ENCODE measurements at places on chromosomes 6 and 20.
A peak's percentile ranks its signal among the peaks of the same experiment; 100 is the strongest.

DNA sequence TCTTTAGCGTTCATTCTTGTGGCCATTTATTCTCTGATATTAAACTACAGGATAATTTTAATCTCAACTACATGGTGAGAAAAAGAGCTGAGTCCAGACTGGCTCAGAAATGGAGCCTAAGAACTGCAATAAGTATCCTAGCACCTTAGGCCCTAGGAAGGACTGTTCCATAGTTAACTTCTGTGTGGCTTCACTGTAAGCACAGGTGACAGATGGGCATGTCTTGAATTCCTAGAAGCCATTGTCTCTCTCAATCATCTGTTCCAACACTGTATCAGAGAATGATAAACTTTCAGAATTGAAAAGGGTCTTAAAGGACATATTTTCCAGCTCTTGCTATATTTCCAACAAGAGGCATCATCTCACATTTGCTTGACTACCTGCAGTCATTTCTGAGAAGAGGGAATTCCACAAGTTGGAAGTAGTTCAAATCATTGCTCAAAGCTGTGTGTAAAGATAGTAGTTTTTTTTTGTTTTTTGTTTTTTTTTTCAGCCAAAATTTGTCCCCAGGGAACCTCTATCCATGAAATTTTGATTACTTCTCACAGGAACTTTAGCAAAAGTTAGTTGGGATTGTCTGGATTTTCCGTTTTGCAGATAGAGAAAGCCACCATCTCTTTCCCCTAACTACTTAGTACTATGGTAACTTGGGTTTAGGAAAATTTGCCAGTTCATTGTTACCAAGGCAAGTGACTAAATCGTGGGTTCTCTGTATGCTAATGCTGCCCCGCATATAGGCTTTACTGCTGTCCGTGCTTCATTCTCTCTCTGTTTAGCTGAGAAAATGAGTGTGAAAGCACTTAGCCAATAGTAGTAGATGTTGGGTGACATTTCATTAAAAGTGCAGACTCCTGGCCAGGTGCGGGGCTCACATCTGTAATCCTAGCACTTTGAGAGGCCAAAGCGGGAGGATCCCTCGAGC, 47.2 kb downstream of the KCNS1 start:
- no peak for DNase-seq

GRCh38 chr6:140732991-140733390, 1358.5 kb upstream of the CITED2 start:
- no peak for DNase-seq

GRCh38 chr6:679282-679681, 13.7 kb downstream of the EXOC2 start:
- DNase-seq: no peak

GRCh38 chr6:113149511-113149910, 707.6 kb upstream of the MARCKS start:
- DNase-seq: no peak

- DNase-seq: no peak
Measured at GRCh38 chr6:21501815-21502214, 91.7 kb upstream of the SOX4 start.

- no peak for DNase-seq
Measured at GRCh38 chr6:43627008-43627825, 1.8 kb downstream of the GTPBP2 start.

- no peak for DNase-seq
Measured at GRCh38 chr6:6806844-6807518, 218.5 kb downstream of the LY86 start.

- no peak for DNase-seq
Measured at GRCh38 chr20:60104993-60105803, 147.0 kb downstream of the CDH26 start.

GRCh38 chr6:150403458-150404246, 34.8 kb downstream of the IYD start:
- DNase-seq: no peak

DNA sequence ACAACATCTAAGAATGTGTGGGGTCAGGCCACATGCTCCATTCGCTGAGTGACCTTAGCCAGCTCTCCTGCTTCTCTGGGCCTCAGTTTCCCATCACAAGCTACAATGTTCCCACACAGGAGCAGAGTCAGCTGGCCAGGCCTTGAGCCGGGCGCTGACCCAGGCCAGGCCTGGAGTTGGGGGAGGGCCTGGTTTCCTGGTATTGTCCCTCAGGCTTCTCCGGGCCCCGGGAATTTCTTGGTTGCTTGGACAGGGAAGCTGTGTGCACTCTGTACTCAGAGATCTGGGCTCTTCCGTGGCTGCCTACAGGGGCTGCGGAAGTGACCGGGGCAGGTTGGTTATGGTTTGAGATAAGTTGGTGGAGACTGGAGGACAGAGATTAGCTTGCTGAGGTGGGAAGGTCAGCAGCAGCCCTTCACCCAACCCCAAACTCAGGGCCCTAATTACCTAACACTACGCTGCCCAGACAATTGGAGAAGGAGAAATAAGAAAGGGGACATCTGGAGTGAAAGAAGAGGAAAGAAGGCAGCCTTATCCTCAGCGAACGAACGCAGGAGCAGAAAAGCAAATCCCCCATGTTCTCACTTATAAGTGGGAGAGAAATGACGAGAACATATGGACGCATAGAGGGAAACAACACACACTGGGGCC, 6.2 kb downstream of the TGM2 start:
- no peak for DNase-seq

DNA sequence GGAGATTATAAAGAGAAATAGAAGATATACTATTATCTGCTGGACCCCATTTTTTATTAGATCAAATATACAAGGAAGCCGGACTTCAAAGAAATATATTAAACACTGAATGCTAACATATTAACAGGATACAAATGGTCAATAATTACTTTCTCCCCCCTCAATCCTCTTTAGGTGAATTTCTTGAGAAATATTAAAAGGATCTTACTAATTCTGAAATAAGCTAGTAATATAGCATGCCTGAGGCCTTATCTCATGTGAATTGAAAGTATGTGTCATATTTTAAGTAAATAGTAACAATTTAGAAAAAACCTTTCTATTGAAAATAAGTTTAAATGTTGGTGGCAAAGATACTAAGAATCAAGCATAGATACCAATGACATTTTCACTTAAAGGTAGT, 954.7 kb upstream of the MAN1A1 start:
- DNase-seq: no peak

DNA sequence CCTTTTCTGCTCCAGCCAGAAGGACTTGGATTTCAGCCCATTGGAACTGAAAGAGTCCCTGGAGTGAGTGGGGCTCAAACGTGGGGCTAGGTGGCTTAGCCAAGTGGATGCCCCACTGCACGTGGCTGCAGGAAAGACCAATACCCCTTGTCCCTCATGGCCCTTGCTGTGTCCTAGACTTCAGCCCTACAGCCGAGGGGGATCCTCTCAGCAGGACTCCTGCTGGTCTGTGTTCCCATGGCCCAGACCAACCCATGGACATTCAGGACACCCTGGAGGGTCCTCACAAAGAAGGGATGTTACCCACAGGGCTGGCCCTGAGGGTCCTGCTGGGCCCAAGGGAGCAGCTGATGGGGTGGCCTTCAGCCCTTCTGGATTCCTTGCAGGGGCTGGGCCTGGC, 30.0 kb upstream of the PHACTR3 start:
- no peak for DNase-seq

DNA sequence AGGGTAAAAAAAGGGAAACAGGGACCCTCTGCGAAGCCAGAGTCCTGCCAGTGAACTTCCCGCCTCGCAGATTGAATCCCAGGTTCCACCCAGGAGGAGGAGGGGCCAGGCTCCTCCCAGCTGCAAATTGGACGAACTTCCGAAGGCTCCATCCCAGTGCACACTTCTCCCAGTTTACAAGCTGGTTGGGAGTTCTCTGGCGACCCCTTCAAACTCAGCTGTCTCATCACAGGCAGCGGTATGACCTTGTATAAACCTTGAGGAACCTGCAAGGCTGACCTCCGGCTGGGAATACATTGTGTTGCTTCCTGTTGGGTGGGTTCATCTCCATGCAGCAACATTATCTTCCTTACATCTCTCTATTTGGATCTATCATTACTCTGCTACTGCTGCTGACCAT, 962.7 kb downstream of the GRIK2 start:
- no peak for DNase-seq

- no peak for DNase-seq
Measured at GRCh38 chr20:49343246-49343645, 65.4 kb upstream of the ZNFX1 start.

GRCh38 chr6:91865889-91866288, 1279.0 kb upstream of the MAP3K7 start:
- no peak for DNase-seq

- no peak for DNase-seq
Measured at GRCh38 chr20:49701241-49701790, 12.4 kb downstream of the B4GALT5 start.

DNA sequence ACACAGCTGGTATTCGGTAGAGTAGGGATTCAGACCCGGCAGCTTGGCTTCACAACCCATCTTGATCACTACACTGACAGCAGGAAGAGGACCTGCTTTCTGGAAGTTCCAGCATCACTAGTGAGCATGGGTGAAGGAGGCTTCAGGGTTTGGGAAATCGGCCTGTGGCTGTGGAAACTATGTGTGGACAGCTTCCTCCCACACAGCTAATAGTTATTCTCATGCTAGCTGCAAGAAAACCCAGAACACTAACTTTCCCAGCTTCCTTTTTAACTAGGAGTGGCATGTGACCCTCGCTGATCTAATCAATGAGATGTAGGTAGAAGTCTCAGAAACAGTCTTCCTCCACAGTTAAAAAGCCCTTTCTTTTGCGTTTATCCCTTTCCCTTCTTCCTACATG, 36.3 kb upstream of the SIRPA start:
- no peak for DNase-seq

GRCh38 chr6:40352527-40353170, 234.5 kb downstream of the LRFN2 start:
- DNase-seq: no peak

DNA sequence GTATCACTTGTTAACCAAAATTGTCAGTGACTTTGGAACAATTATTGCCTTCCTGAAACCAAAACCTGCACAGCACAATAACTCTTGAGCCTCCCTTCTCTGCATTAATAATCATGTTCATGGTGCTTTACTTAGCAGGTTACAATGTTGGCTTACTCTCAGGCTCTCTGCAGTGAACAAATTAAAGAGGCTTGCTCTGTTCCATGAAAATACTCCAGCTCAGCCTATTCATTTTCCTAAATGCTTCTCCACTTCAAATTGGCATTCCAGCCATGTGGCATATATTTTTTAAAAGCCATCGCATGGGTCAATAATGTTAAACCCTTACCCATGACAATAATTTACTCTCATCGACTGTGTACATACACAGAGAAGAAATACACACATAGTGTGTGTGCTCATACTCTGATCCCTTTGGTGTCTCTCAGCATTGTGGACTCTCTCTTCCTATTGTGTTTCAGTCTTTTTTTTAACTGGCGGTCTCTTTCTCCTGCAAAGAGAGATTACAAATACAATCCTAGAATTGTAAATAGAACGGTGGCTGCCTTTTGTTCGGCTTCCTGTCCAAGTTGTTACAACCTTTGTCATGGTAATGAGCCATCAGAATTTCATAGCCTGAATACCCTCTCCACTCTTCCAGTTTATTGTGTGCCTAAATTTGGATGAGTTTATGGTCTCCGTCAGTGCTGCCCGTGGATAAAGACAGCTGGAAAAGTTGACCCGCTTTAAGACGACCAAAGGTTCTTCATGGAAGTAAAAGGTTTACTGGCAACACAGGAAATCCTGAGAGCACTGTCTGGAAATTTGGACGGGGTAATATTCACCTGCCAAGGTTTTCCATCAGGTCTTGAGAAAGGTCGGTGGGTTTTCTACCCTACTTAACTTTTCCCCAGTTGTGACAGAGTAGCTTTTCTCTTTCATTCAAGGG, 263.6 kb downstream of the CD83 start:
- DNase-seq: no peak

GRCh38 chr6:35640017-35640664, 48.6 kb downstream of the FKBP5 start:
- DNase-seq: no peak

DNA sequence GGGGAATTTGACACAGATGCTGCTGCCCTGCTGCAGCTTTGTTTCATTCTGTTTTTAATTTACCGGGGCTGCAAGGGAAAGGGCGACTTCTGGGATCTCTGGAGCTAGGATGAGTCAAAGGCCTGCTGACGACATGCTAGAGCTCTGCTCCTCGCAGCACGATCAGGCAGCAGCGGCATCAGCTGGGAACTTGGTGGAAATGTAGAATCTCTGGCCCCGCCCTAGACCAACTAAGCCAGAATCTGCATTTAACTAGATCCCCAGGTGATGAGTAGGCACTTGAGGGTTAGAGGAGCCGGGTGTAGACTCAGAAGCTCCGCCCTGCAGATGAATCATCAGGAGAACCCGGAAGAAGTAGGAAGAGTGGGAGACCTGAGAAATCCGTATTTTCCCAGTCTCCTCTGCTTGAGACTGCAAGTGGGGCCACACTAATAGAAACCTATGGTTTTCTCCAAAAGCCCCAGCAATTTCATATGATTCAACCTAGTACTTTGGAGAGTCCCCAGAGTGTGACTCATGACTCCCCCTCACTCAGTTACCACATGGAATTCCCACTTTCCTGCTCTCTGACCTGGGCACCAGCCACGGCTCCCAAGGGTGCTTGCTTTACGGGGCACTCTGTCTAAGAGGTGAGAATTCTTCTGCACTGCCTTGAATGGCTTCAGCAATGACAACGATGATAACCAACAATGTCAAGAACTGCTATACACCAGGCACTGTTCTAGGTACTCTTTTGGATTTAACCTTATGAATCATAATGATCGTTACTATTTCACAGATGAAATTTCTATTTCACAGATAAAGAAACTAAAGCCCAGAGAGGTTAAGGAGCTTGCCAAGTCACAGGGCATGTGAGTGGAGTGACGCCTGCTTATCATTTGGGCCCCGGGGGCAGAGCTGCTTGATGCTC, 18.1 kb downstream of the TUBB2B start:
- DNase-seq: peak; percentile 56

DNA sequence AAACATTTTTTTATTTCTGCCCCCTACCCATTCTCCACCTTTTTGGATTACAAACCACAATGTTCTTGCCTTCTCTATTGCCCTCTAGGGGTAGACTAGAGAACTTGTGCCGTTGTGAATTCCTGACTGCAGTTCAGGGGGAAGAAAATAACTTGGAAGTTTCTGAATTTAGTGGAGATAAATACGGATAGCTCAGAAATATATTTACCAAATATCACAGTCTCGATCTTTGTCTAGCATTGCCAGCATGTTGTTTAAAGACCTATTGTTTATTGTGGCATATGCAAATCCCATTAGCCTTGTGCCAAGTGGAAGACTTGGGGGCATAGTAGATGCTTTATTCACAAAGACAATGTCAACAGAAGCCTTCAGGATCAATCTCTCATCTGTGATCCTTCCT, 154.1 kb upstream of the MMS22L start:
- DNase-seq: no peak

GRCh38 chr6:55088902-55089301, 85.4 kb upstream of the HCRTR2 start:
- DNase-seq: no peak

GRCh38 chr6:135481783-135482369, 15.7 kb downstream of the AHI1 start:
- DNase-seq: no peak

GRCh38 chr6:36851149-36851614, 11.9 kb upstream of the CPNE5 start:
- peak; percentile 68 for DNase-seq
